Activated naive CD8-positive, alpha-beta T cell treated with anti-CD3 and anti-CD28 coated beads for 36 hours (primary cell): ENCODE measurements at places on chromosomes 5 and 9. TPM values are rescaled to one million over a fixed set of nuclear protein-coding genes. Genes with fewer than 3 reads are reported as not detected.

SPINK6 gene
- total RNA-seq, result not detected

UBLCP1 gene
- total RNA-seq, result 40.4 TPM

DNA sequence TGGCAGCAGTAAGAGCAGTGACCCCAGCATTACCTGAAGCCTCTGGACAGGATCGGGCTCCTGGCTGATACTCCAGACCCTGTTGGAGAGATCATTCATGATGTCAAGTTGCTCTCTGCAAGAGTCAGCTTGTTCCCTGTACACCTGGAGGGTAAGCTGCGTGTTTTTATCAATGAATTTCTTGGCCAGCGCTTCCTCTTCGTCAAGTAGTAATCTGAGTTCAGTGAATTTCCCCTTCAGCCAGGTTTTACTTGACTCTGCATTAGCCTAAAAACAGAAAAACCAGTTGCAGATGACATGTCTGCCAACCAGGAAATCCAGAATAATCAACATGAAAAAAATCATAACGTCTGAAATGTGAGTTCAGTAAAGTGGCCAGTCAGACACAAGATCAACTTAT, 19.1 kb downstream of the TRIM14 start:
- no peak for DNase-seq

GRCh38 chr9:8895106-8895860, 1095.7 kb upstream of the DMAC1 start:
- DNase-seq, result no peak

- no peak for DNase-seq
These were observed 524 bp downstream of the FUBP3 start for GRCh38 chr9:130579738-130580463.

DNA sequence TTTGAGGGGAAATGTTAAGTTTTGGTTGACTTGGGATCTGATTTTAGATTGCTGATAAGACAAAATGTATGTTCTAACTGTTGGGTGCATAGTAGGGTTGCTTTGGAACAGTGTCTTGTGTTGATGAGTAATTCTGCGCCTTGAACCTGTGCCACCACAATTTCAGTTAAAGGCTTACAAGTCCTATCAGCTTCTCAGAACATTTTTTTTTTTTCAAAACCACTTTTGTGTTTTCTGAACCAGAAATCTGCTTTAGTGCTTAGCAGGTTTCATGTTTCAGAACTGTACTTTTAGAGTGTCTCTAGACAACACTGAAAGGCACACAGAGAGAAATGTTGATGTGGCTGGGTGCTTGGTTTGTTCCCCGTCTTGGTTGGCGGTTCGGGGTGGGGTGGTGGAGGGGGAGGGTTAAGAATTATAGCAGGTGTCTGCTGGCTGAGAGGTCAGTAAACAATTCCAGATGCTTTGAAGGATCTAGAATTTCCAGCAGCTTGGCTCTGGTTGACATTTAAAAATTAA, 84.6 kb downstream of the ANKRD55 start:
- DNase-seq, result peak; percentile 38

GRCh38 chr5:153658606-153659005, 168.1 kb downstream of the GRIA1 start:
- no peak for DNase-seq

DNA sequence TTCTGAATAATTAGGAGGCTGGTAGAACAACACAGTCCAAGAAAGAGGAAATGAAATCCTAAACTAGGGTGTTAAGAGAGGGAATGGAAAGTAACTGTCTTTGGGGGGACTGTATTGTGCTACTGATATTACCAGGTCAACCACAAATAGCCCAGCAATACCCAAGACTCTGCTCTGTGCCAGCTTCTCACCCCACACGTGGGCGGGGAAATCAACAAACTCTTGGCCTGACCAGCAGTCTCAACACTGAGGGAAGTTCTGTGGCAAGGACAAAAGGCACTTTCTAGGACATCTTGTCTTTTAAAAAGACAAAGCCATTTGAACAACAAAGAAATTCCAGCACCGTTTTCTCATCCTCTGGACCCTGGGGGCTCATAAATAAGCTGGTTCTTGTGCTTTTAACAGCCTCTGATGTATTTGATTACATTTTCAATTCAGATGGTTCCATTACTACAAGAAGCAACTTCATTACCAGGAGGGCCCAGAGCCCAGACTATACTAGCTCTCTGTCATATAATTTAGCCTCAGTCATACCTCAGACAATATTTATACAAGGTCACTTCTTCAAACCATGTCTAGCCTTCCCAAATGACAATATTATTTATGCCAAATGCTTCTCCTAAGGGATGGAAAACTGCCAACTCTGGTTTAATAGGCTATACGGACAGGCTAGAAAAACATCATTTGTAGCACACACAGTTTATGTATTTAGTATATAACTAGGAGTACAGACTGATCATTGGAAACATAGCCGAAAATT, 297.8 kb downstream of the CWC27 start:
- DNase-seq, result no peak
